Upper lobe of left lung (tissue), 6 donors: ENCODE measurements at places on chromosomes 3 and 15.

GRCh38 chr15:81030301-81030750 lies 29.6 kb downstream of the TLNRD1 start:
- peaks cover 43% of the 10 kb centered on the region for H3K4me1 ChIP-seq
- no peaks in the 10 kb centered on the region for H3K36me3 ChIP-seq
- no peak for DNase-seq
- H3K4me3 ChIP-seq: no peak overlapping the region
- H3K27me3 ChIP-seq: no peaks in the 10 kb centered on the region

DNA sequence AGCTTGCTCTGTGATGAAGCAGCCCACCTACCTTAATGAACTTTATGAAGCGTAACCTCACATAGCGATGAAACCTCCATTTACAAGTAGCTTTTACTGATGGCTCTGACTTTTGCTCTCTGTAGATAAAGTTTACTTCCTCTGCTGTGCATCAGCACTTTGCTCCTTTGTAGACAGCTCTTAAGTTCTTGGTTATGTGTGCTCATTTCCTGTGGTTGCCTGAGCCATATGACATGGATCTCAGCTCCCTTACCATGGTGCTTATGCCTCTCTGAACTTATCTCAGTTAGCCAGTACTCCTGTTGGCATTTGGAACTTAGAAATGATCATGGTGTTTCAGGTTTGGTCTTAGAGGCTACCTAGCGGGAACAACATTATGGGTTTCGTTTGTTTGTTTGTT lies 7.8 kb downstream of the MFSD1 start:
- H3K36me3 ChIP-seq: peaks cover 48% of the 10 kb centered on the region
- H3K27me3 ChIP-seq: no peaks in the 10 kb centered on the region
- H3K27ac ChIP-seq: peak overlapping the region; percentile 60
- peaks cover 6% of the 10 kb centered on the region for H3K4me1 ChIP-seq

DNA sequence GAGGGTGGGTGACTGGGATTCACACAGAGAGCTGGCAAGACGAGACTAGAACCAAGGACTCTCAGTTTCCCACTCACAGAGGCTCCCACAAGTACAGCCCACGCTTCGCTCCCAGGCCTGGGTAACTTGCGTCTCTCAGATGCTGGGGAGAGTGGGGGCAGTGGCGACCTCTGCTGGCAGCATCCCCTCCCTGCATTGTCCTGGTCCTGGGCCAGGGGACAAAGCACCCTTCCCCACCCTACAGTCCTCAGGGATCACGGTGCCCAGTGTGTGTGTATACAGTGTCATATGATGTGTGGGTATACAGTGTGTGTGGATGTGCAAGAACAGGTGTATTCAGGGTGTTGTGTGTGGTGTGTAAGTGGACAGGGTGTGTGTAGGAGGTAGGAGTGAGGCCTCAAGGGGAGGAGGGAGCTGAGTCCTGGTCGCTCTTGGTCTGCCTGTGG lies 12.8 kb downstream of the VILL start:
- H3K36me3 ChIP-seq: peaks cover 17% of the 10 kb centered on the region
- peak; percentile 82 for DNase-seq
- no peaks in the 10 kb centered on the region for H3K27me3 ChIP-seq
- H3K4me3 ChIP-seq: no peak overlapping the region
- H3K27ac ChIP-seq: peak overlapping the region; percentile 32

GRCh38 chr3:129001101-129001805 lies at the start of gene EFCC1:
TSS of gene EFCC1 (plus strand) at chr3:129001304. CDS start at chr3:129001629, 325 bp downstream.
- peaks cover 23% of the 10 kb centered on the region for H3K27me3 ChIP-seq
- peak; percentile 91 for DNase-seq
